ENCODE measurements at places on chromosomes 2 and 18. TPM values are rescaled to one million over a fixed set of nuclear protein-coding genes. Genes with fewer than 3 reads are reported as not detected.

DNA sequence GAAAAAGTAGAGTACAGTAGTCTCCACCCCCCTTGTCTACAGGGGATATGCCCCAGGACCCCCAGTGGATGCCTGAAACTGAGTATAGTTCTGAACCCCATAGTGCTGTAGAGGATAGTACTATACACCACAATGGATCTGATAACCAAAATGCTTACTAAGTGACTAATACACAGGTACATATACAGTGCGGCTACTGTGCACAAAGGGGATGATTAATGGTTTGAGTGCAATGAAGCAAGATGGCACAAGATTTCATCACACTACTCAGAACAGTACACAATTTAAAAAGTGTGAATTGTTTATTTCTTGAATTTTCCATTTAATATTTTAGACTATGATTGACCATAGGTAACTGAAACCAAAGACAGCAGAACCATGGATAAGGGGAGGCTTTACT is 446.9 kb upstream of the NRP2 start:
- no peak for DNase-seq

ANKRD30B gene
- total RNA-seq: 26.2 TPM

DNA sequence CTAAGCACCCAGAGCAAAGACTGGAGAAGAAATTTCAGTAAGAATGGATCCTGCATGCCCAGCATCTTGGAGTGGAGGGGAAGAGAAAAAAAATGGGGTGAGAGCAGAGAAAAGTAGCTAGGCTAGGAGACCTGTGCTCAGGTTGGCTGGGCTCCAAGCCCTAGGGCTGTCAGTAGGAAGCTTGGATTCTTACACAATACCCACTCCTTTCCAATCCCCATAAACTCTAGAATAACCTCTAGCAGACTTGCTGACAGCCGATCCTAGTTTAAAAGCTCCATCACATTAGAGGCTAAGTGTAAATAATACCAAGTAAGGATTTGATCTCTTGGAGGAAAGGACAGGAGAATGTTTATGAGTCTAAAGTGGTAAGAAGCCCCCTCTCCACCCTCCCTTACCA is 46.2 kb upstream of the NABP1 start:
- peak; percentile 22 for DNase-seq

RBM43 gene
- 4.1 TPM for total RNA-seq

MC2R gene
- not detected for total RNA-seq

- DNase-seq: no peak
Observed at GRCh38 chr2:235005023-235005422, 53.2 kb downstream of the SH3BP4 start.

DNA sequence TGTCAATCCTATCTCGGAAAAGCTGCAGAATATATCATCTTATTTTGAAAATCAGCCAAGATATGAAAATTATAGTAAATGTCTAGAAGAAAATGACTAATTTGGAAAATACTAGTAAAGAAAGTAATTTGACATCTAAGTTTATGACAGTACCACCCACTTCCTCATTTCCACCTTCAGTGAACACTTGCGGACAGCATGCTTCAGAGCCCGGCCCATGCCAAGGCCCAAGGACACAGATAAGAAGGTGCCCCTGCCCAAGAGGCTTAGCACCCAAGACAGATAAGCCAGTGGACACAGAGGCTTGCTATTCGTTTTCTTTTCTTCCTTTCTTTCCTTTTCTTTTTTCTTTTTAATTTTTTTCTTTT is 4.8 kb upstream of the KCNG2 start:
- no peak for DNase-seq

DNA sequence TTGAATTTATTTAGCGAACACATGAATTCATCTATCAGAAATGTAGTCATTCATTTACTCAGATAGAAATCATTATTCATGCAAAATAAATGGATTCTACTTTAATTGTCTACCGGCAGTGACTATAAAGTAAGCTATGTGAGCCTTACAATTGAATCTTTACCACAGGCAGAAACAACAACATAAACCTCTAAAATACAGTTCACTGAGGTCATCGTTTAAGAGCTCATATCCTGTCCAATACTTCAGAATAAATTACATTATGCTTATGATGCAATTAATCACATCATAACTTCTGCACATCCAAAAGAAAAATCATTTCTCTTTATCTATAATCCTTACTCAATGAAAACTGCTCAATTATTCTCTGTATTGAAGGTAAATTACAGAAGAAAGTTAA is 244.7 kb downstream of the HNMT start:
- DNase-seq: peak; percentile 56

DNA sequence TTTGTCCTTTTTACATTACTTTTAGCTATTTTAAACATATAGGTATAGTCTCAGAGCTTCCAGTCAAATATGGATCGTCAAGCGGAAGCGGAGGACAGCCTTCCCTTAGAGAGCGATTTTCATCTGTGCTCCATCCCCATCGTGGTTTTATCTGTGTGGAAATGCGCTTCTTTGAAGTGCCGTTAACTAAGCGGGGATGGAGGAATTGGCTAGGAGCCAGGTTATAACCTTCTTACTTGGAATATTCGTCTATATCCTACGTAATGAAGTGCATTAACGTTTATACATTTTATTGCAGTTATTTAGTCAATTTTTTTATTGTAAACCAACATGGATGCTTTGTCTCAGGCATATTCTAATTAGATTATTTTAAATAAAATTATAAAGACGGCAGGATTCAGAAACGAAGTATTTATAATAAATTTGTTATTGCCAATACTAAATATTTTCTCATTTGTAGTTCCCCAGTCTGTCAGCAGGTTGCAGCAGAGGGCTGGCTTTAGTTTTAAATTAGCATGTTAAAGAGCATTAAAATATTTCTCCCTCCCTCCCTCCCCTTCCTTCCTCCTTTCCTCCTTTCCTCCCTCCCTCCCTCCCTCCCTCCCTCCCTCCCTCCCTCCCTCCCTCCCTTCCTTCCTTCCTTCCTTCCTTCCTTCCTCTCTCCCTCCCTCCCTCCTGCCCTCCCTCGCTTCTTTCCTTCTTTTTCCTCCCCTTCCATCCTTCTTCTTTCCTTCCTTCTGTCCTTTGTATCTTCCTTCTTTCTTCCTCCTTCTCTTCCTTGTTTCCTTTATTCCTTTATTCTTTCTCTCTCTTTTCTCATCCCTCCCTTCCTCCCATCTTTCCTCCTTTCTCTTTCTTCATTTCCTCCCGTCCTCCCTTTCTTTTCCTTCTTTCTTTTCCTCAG is 80.6 kb upstream of the DOCK10 start:
- peak; percentile 43 for DNase-seq

DNA sequence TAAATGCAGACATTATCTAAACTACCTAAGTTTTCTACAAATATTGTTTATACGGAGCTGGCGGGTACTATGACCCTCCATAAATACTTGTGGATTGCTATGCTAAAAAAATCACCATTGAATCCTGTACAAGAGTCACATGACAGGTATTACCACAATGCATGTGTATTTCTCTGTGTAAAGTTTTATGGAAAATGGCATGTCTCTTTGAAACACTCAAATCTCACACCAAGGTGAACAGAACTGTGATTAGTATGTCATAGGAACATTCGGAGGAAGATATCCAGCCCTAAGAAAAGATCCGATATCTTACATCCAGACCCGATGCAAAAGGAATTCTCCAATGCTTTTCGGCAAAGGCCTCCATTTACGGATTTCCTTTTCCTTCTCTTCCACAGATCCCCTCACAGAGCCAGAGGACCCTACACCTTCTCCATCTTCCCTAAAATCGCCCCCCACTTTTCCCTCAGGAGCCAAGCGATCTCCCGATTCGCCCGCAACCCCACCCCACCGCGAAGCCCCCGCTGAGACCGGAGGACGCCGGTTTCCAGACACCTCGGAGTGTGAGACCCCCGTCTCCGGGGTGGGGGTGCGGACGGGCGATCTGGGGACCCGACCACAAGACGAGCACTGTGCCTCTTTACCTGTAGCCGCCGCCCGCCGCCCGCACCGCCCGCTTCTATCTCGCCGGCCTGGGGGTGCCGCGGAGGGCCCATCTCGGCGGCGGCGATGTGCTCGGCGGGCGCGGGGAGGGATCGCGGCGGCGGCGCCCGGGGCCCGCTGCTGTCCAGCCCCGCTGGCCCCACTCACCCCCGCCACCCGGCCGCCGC is 1.2 kb downstream of the SAP130 start:
- DNase-seq: no peak

CAPN14 gene
- total RNA-seq: not detected

HK2 gene
- total RNA-seq: 0.09 TPM

DNA sequence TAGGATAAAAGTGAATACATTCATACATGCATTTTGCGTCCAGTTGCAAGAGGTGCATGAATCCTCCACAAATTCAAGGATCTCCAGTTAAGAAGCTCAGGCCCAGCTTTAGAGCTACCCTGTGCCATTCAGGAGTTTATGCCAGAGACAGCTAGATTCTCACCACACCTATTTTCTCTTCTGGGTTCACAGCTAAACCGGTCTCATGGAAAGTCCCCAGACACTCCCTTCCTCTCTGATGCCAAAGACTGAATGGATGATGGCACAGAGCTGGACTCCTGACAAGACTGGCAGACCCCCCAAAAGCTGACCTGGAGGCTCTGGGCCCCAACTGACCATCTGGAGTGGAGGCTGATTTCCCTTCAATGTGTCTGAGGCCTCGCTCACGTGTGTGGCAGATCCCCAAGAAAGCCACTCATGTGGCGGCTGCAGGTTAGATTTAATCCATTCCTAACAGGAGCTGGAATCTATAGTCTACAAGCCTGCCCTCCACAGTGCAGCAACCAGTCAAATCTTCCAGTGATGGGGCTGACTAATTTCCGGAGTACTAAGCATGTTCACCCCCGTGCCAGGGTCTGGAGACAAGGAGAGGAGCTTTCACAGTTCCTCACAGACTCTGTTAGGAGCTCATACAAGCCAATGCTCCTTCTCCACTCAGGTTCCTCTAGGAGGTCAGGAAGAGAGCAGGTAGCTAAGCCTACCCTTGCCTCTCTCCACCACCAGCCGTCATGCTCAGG is 257.1 kb downstream of the BCL11A start:
- no peak for DNase-seq

GRCh38 chr18:74796841-74797576 is 199.3 kb downstream of the ZNF407 start:
- peak; percentile 61 for DNase-seq
